ENCODE measurements at places on chromosomes 7 and 10. TPM values are rescaled to one million over a fixed set of nuclear protein-coding genes. Genes with fewer than 3 reads are reported as not detected.

The FASTK gene
- 82.4 TPM for total RNA-seq

- DNase-seq, result no peak
Measured at GRCh38 chr10:67280405-67280804, 354.6 kb downstream of the LRRTM3 start.

DNA sequence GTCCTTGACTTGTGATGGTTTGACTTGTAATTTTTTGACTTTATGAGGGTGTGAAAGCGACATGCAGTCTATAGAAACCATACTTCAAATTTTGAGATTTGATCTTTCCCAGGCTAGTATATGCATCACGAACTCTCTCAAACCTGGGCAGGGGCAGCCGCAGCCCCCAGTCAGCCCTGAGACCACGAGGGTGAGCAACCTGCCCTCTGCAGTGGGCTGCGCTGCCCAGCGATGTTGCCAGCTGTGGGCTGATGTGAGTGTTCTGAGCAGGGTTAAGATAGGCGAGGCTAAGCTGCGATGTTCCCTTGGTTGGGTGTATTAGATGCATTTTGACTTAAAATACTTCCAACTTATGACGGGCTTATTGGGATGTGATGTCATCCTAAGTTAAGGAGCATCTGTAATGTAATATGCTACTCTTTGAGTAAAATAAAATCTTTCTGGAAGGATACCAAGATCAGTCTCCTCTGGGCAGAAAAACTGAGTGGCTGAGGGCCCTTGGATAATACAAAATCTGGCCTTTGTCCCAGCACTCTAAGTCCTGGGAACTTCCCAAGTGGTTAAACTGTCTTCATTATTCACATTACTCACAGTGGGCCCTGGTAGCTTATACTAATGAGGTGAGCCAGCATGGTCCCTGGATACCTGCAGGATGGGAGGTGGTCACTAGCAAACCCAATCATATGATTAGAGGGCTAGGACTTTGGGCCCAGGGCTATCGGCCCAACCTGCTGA is 28.4 kb upstream of the CNPY1 start:
- DNase-seq, result no peak

- DNase-seq, result no peak
Measured at GRCh38 chr10:84331091-84331490, 2.7 kb downstream of the CCSER2 start.

DNA sequence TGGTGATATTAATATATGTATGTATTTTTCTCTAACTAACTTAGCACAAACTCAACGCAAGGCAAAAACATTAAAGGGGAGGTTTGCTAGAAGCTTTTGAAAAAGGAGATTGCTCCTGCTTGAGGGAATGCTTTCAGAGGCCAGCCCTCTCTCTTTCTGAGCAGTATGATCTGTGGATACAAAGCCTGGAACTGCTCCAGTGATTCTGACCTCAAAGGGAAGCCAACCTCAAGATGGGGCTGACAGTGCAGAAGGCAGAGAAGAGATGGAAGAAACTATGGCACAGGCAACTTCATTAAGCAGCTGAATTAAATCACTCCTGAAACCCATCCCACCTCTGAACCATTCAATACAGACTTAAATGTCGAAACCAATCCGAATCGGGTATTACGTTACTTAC is 102.4 kb downstream of the USP6NL start:
- DNase-seq, result no peak

GRCh38 chr7:2109251-2109872 is 123.4 kb downstream of the MAD1L1 start:
- DNase-seq, result no peak

- DNase-seq, result no peak
Measured at GRCh38 chr7:119341822-119342221, 931.2 kb upstream of the KCND2 start.

DNA sequence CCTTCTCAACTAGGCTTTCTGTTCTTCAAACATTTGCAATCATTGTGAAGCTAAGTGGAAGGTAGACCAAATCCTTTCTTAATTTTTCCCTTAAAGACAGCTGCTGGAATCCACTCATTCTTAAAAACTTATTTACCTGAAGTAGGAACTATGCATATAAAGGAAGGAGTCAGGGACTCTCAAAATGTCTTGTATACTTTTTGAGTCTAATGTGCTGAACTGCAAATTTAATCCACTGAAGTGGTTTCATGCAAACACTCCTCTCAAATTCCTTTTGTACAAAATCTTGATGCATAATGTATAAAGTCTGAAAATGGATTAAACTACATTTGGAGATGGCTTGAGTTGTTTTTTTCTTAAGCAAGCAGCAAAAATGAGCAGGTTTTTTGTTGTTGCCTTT is 118.0 kb downstream of the CABCOCO1 start:
- no peak for DNase-seq

The ANKRD22 gene
- total RNA-seq, result not detected

DNA sequence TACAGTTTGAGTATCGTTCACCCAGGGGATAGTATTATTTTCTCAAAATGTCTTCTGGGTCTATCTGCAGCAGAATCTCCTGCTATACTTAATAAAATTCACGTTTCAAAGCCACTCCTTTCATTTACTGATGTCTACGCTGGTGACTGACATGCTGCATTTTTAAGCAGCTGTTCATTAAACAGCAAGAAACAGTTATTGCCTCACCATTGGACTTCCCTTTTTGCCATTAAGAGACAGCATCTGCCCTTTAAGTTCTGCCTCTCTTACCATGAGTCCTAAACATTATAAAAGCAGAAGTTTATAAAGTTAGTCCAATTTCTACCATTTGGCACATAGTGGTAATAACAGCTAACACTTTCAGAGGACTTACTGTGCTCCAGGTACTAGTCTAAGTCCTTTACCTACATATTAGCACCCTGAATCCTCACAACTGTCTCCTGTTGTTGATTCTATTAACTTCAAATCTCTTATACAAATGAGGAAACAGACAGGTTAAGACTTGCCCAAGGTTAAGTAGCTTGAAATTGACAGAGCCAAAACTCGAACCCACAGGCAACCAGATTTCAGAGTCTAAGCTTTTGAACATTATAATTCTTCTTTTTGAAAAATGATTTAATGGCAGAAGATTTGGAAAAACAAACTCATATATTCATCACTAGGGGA is 169.5 kb downstream of the SNX13 start:
- no peak for DNase-seq

DNA sequence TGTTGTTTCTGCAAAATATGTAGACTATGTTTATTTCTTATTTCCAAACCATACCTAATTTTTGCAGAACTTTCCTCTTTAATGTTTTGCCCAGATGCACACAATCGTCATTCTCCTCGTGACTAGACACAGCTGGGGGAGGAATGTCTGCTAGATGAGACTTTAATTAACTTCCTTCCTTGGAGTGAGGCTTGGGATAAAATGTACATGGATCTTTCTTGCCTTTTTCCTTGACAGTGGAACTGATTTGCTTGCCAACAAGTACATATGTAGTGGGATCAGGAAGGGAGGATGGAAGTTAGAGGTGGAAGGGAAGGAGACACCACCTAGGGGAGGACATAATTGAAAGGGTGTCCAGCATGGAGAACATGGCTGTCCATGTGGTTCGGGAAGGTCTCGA is 172.5 kb downstream of the VTI1A start:
- DNase-seq, result no peak

- DNase-seq, result no peak
Measured at GRCh38 chr10:96706331-96706853, 13.9 kb downstream of the PIK3AP1 start.

DNA sequence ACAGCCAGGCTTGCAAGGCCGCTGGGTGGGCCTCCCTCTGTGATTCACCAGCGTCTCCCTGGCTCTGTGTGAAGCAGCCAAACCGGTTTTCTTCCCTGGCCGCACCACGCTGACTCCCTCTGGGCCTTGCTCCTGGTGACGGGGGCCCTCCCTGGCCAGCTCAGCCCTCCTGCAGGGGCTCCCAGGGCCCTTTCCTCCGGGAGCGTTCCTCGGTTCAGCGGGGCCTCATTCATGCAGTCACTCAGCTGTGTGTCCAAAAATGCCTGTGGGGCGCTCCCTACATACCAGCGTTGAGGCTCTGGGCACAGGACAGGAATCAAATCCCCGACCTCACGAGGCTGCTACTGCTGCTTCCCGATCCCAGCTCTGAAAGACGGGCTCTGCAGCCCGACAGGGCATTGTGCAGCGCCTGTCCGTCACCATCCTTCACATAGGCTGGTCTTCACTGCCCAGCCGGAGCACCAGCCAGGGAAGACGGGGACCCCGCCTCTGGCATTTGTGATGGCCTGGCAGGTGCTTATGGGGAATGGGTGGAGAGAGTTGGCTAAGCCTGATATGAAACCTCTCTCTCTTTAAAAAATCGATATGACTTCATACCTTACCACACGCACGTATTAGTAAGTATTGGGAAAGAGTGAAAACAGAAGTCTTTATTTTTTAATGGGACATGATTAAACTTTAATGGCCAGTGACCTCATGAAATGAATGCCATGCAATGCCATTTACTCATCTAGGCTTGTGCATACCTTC is 110.0 kb upstream of the SHH start:
- no peak for DNase-seq

Measured in neural crest cell (in vitro differentiated cells).